Stimulated activated CD8-positive, alpha-beta memory T cell treated with anti-CD3 and anti-CD28 coated beads, Interleukin-4, amount 100 ng/mL, for 1 hour (primary cell): ENCODE measurements at places on chromosomes 7 and 10.

- DNase-seq, result no peak
Measured at GRCh38 chr10:129621693-129622092, 154.7 kb downstream of the MGMT start.

GRCh38 chr7:3089493-3089892 is 45.8 kb upstream of the CARD11 start:
- DNase-seq, result no peak

- DNase-seq, result no peak
Measured at GRCh38 chr10:62326176-62326575, 48.0 kb upstream of the ZNF365 start.

- DNase-seq, result no peak
Measured at GRCh38 chr10:14751921-14752320, 22.8 kb downstream of the FAM107B start.

GRCh38 chr10:77555591-77556212 is 81.9 kb downstream of the KCNMA1 start:
- DNase-seq, result no peak

- DNase-seq, result no peak
Measured at GRCh38 chr7:24130631-24131030, 153.4 kb upstream of the NPY start.

DNA sequence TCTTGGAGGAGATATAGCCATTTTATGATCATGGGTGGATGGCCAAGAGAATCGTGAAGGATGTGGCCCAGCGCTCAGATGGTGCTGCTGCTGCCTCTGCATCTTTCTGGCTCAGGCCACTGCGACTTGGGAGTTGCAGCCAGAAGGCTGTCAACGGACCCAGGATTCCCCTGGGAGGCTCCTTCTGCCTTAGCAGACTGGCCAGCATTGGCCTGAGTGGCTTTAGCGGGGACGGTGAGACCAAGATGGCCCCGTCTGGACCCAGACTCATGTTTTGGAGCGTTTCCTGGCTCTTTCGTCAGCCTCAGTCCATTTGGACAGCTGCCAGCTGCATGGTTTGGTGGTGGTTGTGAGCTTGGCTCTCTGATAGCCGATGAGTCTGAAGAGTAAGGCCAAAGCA is 97.2 kb downstream of the GALNT17 start:
- no peak for DNase-seq

DNA sequence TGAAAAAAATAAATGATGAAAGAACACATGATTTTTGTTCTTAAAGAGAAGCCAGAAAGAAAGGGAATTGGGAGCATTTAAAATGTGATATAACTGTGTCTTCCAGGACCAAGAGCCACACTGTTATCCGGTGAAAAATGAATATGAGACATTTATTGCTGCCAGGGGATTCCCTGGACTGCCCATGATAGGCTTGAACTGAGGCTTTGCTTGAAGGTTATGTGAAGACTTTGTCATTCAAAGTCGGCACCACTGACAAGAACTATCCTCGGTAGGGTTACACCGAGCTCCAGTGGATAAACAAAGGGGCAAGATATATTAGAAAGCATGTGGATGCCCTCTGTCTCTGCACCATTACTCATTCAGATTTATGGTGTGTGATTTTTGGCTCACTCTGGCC is 125.4 kb upstream of the MINDY3 start:
- no peak for DNase-seq

- DNase-seq, result no peak
Measured at GRCh38 chr7:132604121-132604520, 27.9 kb upstream of the PLXNA4 start.

DNA sequence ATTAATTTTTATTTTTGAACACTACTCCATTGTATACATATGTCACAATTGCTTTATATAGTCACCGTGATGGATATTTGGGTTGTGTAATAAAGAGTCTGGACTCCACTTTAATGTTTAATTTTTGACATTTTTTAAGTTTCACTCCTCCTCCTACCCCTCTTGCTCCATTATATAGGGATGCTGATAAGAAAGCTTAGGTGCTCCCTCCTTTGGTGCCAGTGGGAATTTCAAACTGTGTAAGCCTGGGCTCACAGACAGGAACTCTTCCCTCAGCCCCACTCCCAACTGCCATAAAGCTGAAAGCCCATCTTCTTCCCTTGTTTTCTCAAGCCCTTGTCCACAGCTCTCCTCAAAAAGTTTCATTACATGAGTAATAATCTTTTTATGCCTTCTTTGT is 47.6 kb downstream of the TWIST1 start:
- no peak for DNase-seq

DNA sequence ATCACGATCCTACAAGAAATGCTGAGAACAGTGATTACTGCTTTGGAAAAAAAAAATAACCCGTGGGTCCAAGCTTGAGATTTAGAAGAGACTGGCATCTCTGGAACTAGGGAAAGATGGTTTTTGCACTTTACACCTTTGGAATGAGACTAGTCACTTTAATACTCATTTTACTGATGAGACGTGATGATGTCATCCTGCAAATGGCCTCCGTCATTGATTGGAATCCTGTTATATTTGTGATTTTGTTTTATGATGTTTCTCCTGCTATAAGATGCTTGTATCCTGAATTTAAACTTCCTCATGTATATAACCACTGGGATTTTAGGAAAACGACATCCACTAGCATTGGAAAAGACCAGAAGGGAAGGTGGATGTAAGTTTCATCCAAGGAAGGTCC is 361.3 kb upstream of the AOAH start:
- no peak for DNase-seq

- DNase-seq, result no peak
Measured at GRCh38 chr7:17152721-17153120, 145.7 kb upstream of the AHR start.

DNA sequence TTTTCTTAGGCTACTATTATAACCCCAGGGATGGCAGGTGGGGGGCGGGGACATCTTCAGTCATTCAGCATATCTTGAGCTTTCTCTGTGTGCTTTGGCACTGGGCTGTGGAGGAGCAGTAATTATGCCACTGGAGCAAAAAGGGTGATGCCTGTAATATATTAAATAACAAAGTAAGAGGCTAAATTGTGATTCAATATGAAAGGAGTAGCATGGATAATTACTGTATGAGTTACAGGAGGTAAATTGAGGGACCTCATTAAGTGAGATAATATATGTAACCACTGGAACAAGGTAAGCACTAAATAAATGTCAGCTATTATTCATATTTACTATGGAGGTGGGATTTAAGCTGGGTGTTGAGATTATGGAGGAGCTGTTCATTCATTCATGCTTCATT is 3.3 kb upstream of the STN1 start:
- no peak for DNase-seq

DNA sequence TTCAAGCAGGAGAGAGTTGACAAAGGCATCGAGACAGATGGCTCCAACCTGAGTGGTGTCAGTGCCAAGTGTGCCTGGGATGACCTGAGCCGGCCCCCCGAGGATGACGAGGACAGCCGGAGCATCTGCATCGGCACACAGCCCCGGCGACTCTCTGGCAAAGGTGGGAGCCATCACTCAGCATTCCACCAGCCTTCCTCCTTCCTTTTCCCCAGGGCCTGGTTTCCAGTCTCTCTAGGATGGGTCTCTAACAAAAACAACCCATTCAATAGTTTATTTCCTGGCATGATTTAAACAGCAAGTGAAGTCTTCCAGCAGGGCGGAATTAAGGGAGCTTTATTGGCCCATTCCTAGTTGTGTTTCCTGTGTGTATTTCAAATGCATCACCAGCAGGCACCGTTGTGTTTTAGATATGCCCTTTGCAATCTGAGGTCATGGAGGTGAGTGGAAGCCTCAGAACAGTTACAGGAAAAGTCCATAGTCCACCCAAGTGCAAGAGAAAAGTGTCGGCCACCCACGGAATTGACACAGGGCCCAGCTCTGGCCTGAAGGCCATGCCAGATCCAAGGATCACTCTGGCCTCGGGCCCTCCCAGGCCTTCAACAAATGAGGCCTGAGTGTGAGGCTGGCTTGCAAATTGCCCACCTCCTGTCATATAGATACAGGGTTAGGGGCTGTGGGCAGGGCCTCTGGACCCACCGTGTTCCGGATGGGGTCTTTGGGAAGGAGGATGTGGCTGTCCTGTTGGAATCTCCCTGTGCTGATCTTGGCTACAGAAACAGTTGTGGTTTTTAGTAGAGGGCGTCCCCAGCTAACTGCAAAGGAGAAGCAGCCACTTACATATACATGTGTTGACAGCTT is 46.9 kb upstream of the TRIM8 start:
- DNase-seq, result no peak
